ENCODE measurements at places on chromosomes 11 and 22.

GRCh38 chr11:124919898-124920297 is 848 bp downstream of the HEPN1 start:
- H3K4me3 ChIP-seq, result no peak overlapping the region
- no peaks in the 10 kb centered on the region for H3K27me3 ChIP-seq
- no peaks in the 10 kb centered on the region for H3K4me1 ChIP-seq
- H3K27ac ChIP-seq, result no peak overlapping the region
- DNase-seq, result no peak
- no peaks in the 10 kb centered on the region for H3K36me3 ChIP-seq

GRCh38 chr11:118547132-118547531 is 16.1 kb downstream of the TMEM25 start:
- H3K4me3 ChIP-seq, result no peak overlapping the region
- no peak overlapping the region for H3K27ac ChIP-seq
- H3K36me3 ChIP-seq, result no peaks in the 10 kb centered on the region
- no peaks in the 10 kb centered on the region for H3K27me3 ChIP-seq

DNA sequence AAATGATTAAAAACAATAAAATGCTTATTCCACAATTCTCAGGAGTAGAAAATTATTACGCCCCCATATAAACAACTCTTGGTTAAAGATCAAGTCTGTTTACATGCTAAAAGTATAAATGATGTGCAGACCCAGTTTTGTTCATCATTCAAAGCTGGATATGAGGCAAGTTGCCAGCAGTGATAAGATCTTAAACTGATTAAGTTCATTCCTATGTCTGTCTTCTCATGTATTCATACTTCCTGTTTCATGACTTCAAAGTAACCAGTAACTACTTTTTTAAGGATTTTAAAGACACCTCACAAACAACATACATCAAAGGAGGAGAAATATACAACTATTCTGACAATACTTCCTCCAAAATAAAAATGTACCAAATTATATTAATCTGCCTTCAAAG is 55.0 kb upstream of the ARHGAP32 start:
- no peaks in the 10 kb centered on the region for H3K36me3 ChIP-seq
- no peak for DNase-seq
- no peaks in the 10 kb centered on the region for H3K4me1 ChIP-seq
- H3K27ac ChIP-seq, result no peak overlapping the region

GRCh38 chr11:36743039-36743438 is 145.0 kb upstream of the RAG2 start:
- DNase-seq, result no peak
- no peak overlapping the region for H3K27ac ChIP-seq
- H3K4me3 ChIP-seq, result no peak overlapping the region

- no peak overlapping the region for H3K4me3 ChIP-seq
- no peaks in the 10 kb centered on the region for H3K36me3 ChIP-seq
- no peak for DNase-seq
- H3K27ac ChIP-seq, result no peak overlapping the region
Measured at GRCh38 chr11:20443596-20443995, 56.1 kb downstream of the PRMT3 start.

- peak overlapping the region; percentile 54 for H3K4me3 ChIP-seq
- peak overlapping the region; percentile 87 for H3K27ac ChIP-seq
- no peak for DNase-seq
- H3K27me3 ChIP-seq, result no peaks in the 10 kb centered on the region
- peaks cover 7% of the 10 kb centered on the region for H3K36me3 ChIP-seq
Measured at GRCh38 chr11:119100994-119101758, 477 bp downstream of the DPAGT1 start.

DNA sequence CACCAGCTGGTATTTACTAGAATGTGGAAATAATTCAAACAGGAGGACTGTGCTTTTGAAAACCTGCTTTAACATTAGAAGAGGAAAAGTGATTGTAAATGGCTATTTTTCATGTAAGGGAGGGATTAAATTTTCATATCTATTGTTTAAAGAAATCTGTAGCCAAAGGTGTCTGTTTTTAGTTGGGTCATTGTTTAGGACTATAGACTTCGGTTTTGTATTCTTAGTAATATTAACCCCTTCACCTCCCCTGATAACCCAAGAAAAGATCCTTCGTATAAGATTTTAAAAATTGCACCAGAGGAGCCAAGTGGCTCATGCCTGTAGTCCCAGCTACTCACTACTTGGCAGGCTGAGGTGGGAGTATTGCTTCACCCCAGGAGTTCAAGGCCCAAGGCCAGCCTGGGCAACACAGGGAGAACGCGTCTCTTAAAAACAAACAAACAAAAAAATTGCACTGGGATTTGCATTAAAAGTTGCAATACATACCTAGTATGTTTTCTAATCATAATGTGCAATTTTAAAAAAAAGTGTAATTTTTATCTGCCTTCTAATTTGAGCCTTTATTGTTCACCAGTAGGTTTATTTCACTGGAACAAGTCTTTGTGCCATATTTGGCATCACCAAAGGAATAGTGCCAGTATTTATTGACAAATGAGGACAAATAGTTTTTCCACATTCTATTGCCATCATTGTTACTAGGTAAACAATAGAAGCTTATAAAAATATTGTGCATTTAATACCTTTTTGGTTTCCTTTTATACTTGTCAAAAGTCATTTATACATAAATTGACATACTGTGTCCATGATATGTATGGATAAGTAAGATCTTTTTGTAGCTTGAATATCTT is 34.3 kb downstream of the MTMR3 start:
- H3K4me1 ChIP-seq, result peaks cover 4% of the 10 kb centered on the region
- H3K27me3 ChIP-seq, result no peaks in the 10 kb centered on the region
- no peak for DNase-seq

DNA sequence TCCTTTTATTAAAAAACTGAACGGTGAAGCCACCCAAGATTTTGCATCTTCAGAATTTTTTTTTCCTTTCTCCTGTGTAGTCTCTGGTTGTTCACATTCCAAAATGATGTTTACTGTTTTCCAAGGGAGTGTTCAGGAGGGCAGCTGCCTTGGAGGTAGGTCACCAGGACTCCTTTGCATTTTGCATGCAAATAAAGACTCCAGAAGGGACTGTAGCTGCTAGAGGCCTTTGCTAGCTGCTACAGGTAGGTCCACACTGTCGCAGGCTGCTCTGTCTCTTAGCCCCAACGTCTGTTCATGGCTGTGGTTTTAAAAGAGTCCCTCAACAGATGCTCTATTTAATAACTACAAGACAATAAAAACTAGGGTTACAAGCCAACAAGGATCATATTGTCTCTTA is 11.4 kb downstream of the CTSC start:
- H3K27me3 ChIP-seq, result no peaks in the 10 kb centered on the region
- no peak overlapping the region for H3K27ac ChIP-seq
- DNase-seq, result no peak
- no peaks in the 10 kb centered on the region for H3K4me1 ChIP-seq

DNA sequence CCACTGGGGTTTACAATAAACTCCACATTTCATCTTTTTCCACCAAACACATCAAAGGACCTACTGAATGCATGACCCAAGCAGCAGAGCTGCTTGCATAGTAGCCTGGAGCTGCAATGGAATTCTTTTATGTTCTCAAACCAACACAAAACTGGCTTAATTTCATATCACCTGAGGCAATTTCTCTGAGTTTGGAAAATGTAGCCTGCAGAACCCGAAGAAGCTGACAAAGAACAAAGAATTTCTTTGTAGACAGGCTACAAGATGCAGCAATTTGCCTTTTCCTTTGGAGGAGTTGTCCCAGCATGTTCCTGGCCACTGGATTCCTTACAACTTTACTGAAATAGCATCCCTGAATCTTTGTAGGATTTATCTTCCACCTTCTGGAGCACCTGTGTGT is 5.5 kb upstream of the TECTA start:
- H3K27me3 ChIP-seq, result no peaks in the 10 kb centered on the region
- H3K27ac ChIP-seq, result no peak overlapping the region
- no peaks in the 10 kb centered on the region for H3K4me1 ChIP-seq
- DNase-seq, result no peak
- H3K4me3 ChIP-seq, result no peak overlapping the region
- H3K36me3 ChIP-seq, result no peaks in the 10 kb centered on the region

DNA sequence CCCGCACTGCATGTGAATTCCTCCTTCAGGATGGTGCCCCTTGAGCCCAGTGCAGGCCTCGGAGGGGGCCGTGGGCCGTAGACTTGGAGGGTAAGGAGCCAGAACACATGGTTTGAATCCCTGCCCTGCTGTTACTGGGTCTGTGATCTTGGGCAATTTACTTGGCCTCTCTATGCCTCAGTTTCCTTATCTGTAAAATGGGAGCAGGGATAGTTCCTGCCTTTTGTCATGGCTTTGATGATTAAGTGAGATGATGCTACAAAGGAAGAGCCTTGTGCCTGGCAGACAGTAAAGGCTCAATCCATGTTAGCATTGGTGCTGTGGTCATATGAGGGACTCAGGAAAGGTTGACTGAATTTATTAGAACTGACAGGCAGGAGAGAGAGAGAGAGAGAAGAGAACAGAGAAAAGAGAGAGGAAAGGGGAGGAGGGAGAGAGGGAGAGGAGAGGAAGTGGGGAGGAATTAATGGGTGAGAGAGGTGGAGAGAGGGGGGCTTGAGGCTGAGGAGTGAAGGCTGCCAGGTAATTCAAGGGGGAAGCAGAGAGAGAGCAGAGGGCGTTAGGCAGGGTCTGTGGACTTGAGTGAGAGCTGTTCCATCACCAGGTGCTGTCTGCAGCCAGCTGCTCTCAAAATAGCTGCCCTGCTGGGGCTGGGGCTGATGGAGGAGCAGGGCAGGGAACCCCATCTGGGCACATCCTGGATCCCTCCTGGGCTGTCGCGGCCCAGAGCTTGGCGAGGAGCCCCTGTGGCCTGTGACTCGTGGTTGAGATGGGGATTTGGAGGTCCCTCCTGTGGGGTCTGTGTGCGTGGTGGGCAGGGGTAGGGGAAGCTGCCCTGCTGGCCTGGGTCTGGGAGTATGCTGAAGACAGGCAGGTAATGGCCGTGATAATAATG is 44.1 kb downstream of the MCM5 start:
- no peak overlapping the region for H3K4me3 ChIP-seq
- H3K4me1 ChIP-seq, result no peaks in the 10 kb centered on the region
- no peak overlapping the region for H3K27ac ChIP-seq
- H3K36me3 ChIP-seq, result no peaks in the 10 kb centered on the region

- no peak for DNase-seq
- no peak overlapping the region for H3K27ac ChIP-seq
- peaks cover 14% of the 10 kb centered on the region for H3K36me3 ChIP-seq
Measured at GRCh38 chr11:134155456-134155855, 68.3 kb downstream of the NCAPD3 start.

DNA sequence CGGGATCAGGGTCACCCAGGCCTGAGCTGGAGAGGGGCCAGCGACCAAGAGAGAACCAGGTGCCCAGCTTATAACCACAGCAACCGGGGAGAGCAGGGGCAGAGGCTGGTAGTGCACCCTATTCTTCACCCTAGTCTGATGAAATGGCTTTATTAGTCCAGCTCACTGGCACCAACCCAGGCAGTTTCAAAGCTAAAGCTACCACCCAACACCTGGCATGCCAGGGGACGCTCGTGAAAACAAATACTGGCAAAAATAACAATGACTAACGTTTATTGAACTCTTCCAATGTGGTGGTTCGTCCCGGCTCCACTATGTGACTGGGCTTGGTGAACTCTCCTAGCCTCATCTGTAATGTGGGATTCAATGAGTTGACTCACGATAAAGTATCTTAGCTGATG is 30.6 kb downstream of the SCGB1A1 start:
- no peak overlapping the region for H3K27ac ChIP-seq
- H3K4me1 ChIP-seq, result peaks cover 10% of the 10 kb centered on the region
- no peaks in the 10 kb centered on the region for H3K27me3 ChIP-seq
- H3K36me3 ChIP-seq, result no peaks in the 10 kb centered on the region
- H3K4me3 ChIP-seq, result no peak overlapping the region

GRCh38 chr22:23675502-23676415 is 15.1 kb upstream of the RGL4 start:
- H3K4me3 ChIP-seq, result no peak overlapping the region
- H3K27ac ChIP-seq, result no peak overlapping the region
- no peak for DNase-seq
- H3K36me3 ChIP-seq, result no peaks in the 10 kb centered on the region
- H3K4me1 ChIP-seq, result no peaks in the 10 kb centered on the region

DNA sequence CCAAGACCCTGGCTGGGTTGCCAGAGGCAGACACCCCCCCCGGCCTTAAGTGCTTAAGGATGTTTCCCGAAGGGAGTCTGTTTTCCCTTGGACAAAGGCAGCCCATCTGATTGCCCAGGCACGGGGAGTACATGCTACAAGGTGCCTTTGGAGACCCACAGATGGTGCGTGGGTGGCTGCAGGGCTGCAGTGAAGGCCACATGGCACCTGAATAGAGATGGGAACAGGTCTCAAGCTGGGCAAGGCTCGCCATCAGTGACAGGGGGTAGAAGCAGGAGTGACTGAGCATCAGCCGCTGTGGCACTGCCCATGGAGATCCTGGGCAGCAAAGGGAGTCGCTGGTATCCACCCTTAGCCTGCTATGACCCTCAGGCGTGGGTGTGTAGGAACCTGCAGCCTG is 2.4 kb downstream of the RTL6 start:
- H3K36me3 ChIP-seq, result no peaks in the 10 kb centered on the region
- H3K4me3 ChIP-seq, result no peak overlapping the region
- no peaks in the 10 kb centered on the region for H3K27me3 ChIP-seq
- H3K27ac ChIP-seq, result no peak overlapping the region
- no peak for DNase-seq

GRCh38 chr11:10568486-10568941 is at the start of gene LYVE1:
Gene LYVE1 (minus strand): TSS chr11:10568665. CDS start chr11:10568532, 133 bp downstream.
- H3K27me3 ChIP-seq, result no peaks in the 10 kb centered on the region
- H3K4me1 ChIP-seq, result no peaks in the 10 kb centered on the region
- H3K36me3 ChIP-seq, result no peaks in the 10 kb centered on the region
- H3K27ac ChIP-seq, result no peak within 1 kb of the TSS
- no peak within 1 kb of the TSS for H3K4me3 ChIP-seq

DNA sequence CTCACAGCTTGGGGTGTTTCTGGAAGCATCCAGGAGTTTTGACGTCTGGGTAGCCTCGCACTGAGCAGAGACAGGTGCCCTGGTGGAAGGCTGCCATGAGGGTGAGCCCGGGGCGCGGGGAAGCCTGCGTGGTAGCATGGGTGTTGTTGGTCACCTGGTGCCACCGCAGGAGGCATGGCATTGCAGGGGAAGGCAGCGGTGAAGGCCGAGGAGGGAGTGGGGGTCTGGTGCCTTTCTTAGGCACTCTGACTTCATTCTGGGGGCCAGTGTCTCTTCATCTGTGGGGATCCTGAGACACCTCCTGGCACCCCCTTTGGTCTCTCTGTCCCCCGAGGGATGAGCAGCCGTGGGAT is 271.2 kb downstream of the TBC1D22A start:
- H3K4me1 ChIP-seq, result no peaks in the 10 kb centered on the region
- no peak overlapping the region for H3K27ac ChIP-seq
- no peaks in the 10 kb centered on the region for H3K27me3 ChIP-seq

GRCh38 chr11:60235321-60235720 is 7.6 kb downstream of the MS4A4E start:
- no peak overlapping the region for H3K27ac ChIP-seq
- H3K4me3 ChIP-seq, result no peak overlapping the region
- H3K27me3 ChIP-seq, result no peaks in the 10 kb centered on the region
- no peaks in the 10 kb centered on the region for H3K4me1 ChIP-seq

DNA sequence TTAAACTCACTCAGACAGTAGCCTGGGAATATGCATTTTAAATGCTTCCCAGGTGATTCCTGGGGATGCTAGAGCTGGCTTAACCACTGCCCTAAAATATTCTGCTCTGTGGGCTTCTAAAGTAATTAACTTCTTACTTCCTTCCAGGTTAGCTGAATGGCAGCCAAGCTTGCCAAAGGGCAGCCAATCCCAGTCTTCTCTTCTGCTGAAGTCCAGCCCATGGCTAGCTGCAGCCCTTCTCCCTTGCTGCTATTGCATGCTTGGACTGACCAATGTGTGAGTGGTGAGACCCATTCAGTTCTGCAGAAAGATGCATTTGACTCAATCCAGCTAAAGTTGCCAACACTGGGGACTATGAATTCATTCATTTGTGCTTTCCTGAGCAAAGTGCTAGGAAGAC is 411.9 kb downstream of the SOX6 start:
- no peak overlapping the region for H3K4me3 ChIP-seq
- H3K4me1 ChIP-seq, result no peaks in the 10 kb centered on the region
- no peak for DNase-seq
- H3K27ac ChIP-seq, result no peak overlapping the region
